ENCODE measurements at places on chromosomes 6 and 20.

DNA sequence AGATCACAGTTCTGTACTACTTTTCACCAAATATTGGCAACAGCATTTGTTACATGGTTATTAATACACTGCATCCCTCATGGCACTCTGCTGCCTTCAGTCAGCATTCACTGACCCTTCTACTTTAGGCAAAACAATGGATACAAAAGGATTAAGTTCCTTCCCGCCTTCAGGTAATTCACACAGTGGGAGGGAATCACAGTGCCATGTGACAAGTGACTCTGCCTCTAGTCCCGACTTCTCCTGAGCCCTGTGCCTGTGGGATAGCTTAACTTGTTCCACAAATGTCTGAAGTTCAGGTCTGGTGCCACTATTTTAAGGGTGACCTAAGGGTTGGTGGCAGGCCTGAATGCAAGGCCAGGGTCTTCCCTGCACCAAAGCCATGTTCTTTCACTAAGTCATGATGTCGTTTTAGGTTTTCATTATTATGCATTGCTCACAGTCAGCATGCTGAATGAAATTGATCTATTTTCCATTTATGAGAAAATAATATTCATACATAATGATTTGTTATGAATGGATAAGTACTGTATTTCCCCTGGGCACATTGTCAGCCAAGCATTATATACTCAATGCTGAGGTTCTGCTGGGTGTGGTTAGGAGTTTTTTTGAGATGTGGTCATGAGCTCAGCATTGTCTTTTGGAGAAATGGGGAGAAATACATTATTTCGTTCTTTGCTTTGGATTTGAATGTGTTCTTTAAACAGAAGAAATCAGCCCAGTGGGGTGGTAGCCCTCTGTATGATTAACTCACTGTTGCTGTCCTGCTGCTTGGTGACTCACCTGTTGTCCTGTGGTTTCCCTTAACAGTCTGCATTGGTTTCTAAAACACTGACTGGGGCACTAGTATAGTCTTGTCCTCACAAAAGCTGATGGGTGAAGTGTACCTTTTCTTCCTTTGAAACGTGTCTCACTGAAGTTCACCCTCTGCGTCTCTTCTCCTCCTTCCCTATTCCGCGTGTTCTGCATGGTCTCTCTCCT lies 66.4 kb downstream of the AFDN start:
- DNase-seq, result no peak

GRCh38 chr20:63421913-63422312 lies 50.5 kb downstream of the KCNQ2 start:
- DNase-seq, result no peak

GRCh38 chr6:126664271-126664670 lies 324.4 kb downstream of the CENPW start:
- no peak for DNase-seq

DNA sequence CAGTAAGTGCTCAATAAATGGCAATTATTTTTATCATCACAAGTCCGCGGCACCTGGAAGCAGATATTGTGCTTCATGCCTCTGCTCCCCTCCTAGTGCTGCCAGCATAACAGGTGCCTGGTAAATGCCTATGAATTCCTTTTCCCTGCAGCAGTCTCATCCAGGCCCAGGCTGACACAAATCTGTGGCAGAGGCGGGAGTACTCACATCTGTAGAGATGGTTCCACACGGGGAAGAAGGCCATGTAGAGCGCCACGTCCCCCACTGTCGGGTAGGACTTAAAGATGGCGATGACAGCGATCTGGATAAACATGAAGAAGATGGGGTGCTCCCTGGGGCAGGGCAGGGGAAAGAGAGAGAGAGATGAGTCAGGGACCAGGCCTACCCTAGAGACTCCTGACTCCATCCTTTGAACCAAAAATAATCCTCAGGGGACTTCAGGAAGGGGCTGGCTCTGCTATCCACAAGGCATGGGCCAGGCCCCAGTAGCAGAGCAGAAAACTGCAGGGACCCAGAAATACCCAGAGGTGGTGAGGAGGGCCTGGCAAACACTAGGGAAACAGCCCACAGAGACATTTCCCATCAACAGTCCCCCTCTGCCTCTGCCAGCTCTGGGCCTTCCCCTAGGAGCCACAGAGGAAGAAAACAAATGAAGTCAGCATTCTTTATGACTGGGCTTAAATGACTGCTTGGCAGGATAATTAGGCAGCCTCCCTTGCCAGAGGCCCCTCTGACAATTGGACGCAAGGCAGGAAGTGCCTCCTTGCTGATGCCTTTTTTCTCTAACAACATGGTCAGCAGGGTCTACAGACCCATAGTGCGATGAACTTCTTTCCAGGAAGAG lies 23.0 kb downstream of the MAP1LC3A start:
- DNase-seq, result no peak

DNA sequence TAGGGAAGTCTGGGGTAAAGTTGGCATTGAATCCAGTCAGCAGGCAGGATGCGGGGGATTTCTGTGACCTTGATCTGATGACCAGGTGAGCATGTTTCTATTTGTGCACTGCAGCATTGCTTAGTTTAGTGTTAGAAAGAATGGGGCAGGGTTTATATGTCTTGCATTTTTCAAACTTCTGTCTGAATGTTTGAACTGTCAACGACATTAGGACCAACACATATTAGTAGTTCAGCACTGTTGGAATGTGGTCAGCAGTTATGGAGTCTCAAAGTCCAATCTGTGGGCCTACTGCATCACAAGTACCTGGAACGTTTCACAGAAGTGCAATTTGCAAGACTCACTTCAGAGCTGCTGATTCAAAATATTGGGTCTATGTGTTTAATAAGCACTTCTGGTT lies 276.6 kb upstream of the BMP2 start:
- no peak for DNase-seq

- DNase-seq, result no peak
Observed at GRCh38 chr6:132072271-132072670, 121.1 kb upstream of the CCN2 start.

DNA sequence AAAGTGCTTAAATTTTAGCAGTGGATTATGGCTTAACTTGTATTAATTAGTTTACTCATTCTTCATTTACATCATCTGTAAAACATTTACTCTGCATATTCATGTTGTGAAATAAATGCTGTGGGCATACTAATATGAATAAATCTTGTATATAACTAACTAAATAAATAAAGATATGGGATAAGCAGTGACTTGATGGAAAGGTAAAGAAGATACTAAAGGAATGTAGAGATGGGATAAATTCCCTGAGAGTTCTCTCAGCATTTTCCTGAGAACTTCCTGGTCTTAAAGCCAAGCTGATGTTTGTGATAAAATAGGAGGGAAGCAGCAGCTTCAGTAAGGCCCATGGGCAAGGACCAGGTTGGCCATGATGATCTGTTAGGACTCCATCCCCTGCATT lies 652.1 kb downstream of the RNF144B start:
- DNase-seq, result no peak

GRCh38 chr6:14799928-14800327 lies 445.9 kb upstream of the JARID2 start:
- DNase-seq, result no peak

DNA sequence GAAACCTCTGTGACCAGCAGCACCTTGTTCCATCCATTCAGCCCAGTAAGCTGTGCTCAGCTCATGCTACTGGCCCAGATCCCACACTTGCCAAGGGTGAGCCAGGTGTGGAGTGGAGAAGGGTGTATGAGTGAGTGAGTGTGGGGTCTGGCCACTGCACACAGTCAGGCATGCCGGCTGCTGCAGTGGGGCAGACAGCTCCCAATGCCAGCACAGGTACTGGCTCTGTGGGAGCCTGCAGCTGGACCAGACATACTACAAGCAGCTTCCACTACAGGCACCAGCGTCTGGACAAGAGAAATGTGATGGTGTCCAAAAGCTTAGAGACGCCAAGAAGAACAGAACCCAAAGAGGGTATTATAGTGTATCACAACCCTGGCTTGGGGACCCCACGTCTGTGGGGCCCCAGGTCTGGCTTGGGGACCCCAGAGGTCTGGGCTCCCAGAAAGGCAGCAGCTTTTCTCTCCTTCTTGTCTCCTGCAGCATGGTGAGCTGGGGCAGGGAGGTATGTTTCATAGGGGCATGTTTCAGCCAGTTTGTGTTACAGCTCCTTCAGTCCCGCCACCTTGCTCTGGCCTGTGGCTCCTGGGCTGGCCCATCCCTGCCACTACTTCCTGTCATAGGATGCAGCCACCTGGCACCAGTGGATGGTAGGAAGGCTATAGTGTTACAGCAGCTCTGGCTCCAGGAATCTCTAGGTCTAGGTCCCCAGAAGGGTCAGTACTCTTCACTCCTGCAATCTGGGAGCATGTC lies 152.4 kb upstream of the HSF2 start:
- DNase-seq, result no peak

- no peak for DNase-seq
Observed at GRCh38 chr6:33576668-33577067, 3.4 kb downstream of the BAK1 start.

DNA sequence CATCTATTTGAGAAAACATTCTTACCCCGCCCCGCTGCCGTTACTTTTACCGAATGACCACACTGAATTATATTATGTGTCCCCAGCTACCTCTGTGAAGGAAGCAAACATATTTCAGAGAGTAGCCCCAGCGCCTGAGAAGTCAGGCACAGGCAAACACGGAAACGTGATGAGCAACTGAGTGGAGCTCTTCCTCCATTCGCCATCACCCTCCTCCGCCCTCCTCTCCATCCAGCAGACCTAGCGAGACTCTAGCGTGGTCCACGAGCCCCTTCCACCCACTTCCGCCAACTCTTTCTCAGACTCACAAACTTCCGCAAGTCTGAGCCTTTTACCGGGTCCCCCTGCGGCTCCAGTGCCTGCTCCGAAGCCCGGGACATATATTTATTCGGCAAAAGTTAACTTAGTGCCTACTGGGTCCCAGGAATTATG lies 582 bp downstream of the SNRPB start:
- peak; percentile 22 for DNase-seq

DNA sequence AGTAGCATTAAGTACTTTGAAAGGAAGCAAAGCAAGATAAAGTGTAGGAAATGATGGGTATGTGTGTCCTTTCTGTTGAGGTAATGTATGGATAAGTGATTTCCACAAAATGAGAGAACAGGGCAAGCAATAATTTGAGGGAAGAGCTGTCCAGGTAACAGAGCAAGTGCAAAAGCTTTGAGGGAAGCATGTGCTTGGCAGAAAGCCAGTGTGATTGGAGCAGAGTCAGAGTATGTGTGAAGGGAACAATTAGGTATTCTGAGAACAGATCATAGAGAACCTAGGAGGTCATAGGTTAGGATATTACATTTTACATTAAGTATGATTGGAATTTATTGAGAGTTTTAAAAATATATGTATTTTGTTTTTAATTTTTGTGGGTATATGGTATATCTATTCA lies 30.2 kb upstream of the MAN1A1 start:
- no peak for DNase-seq

- no peak for DNase-seq
Observed at GRCh38 chr20:3785240-3786125, 1.1 kb downstream of the CENPB start.

- peak; percentile 22 for DNase-seq
Observed at GRCh38 chr6:34791164-34791700, 651 bp upstream of the BLTP3A start.

GRCh38 chr6:135353113-135353512 lies 144.4 kb downstream of the AHI1 start:
- DNase-seq, result no peak

DNA sequence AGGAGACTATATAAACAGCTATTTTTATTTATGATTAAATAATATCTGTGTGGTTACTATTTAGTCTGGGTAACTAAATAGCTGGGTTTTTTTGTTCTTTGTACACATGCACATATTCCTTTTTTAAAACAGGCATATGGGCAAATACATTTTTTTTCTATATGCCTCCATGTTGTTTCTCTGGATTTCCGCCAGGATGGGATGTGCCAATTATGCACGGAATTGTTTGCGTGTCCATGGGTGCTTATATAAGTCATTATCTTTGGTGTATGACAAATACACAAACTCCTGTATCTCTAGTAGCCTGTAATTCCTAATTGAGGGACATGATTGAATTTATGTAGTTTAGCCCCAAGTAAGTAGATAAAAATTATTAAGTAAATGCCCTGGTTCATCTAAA lies 226.9 kb downstream of the BCKDHB start:
- DNase-seq, result no peak

GRCh38 chr6:118283766-118284165 lies 264.3 kb upstream of the PLN start:
- peak; percentile 10 for DNase-seq

DNA sequence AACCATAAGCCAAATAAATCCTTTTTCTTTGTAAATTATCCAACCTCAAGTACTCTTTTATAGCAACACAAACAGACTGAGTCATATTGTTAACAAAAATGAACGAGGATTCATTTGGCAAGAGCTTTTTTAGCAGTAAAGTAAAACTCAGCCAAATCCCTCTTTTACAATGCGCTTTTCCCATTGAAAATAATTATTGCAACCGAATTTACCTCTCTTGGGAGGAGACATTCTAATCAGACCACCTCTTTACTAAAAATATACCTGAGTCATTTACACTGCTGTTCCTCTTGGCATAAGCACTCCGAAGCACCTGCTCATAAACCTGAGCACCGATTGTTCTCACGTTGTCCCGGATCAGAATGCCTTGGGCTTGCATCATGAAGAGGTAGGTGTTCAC lies 57.4 kb downstream of the B4GALT5 start:
- DNase-seq, result no peak

- no peak for DNase-seq
Observed at GRCh38 chr6:32635526-32636123, 1.6 kb upstream of the HLA-DQA1 start.

DNA sequence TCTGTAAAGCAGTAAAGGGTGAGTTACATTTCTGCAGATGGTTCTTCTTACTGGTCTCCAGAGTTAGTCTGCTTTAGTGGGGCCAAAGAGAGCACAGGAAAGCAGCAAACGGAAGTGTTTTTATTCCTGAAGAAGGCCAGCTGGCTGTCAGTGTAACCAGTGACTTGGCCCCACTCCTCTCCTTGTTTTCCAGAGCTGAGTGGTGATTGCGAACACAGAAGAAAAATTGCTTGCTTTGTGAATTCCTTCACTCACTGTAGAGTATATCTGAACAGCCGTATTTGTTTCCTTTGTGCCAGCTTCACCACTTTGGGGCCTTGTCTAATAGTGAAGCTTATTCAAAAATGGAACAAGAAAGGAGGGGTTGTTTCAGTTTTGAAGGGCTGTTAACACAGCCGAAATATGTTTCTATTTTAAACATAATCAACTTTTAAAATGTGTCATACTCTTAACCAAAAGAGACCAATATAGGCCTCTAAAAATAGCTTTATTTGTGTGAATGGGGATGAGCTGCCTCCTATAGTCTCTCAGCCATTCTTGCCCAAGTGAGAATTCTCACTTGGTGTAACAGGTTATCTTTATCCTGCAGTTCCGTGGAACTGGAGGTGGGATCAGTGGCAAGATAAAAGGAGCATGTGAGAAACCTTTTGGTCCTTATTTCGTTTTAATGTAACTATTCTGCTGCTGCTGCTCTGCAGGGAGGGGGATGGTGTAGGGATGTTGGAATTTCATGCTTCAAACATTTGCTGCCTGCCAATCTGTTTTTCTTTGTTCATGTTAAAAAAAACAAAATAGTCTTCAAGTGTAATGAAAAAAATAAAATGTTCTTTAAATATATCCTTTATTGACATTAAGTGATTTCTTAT lies 37.8 kb downstream of the ZC2HC1B start:
- no peak for DNase-seq

All from activated CD8-positive, alpha-beta memory T cell treated with anti-CD3 and anti-CD28 coated beads for 1 hour (primary cell).